Peyer's patch (tissue), 4 donors: ENCODE measurements at places on chromosomes 16 and 17.

DNA sequence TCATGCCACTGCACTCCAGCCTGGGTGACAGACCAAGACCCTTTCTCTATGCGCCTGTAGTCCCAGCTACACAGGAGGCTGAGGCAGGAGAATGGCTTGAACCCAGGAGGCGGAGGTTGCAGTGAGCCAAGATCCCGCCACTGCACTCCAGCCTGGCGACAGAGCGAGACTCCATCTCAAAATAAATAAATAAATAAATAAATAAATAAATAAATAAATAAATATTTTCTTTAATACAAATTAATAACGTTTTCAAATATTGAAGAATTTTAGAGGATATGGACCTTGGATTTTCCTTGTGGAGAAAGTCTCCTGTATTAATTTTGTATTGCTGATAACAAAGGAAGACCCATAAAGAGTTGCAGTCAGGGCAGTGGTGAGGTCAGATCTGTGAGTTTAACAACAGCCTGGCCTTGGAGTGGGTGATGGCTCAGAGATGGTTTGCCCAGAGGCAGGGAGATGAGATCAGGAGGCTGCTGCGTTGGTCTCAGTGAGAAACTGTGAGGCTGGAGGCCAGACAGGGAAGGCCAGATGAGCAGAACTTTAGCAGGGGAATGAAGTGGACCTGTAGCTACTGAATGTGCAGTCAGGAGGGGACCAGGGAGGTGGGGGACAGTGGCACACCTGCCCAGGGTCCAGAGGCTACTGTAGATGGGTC lies 4.4 kb upstream of the ASGR1 start:
- H3K27me3 ChIP-seq = no peaks in the 10 kb centered on the region
- H3K36me3 ChIP-seq = no peaks in the 10 kb centered on the region
- DNase-seq = no peak
- no peak overlapping the region for H3K4me3 ChIP-seq

DNA sequence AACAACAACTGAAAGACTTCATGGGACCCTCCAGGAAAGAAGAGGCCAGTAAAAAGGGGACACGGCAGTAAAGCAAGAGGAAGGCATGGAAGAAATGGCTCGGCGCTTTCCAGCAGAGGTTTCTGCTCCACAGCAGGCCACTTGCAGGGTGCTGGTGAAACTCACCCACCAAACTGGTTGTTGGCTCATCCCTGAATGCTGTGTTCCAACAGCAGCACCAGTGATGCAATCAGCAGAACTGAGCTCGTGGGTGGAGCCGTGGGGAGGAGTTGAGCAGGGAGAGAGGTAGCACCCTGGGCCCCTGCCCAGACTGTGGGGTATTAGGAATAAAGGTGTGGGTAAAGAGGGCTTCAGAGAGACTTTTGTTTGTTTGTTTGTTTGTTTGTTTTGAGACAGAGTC lies 62.8 kb upstream of the ADCY9 start:
- H3K4me3 ChIP-seq = no peak overlapping the region
- H3K27ac ChIP-seq = no peak overlapping the region
- H3K4me1 ChIP-seq = peaks cover 5% of the 10 kb centered on the region
- H3K36me3 ChIP-seq = no peaks in the 10 kb centered on the region

GRCh38 chr17:81460856-81461460 lies 51.6 kb downstream of the ACTG1 start:
- H3K27me3 ChIP-seq = no peaks in the 10 kb centered on the region
- no peak overlapping the region for H3K27ac ChIP-seq
- no peak for DNase-seq
- peaks cover 48% of the 10 kb centered on the region for H3K36me3 ChIP-seq
- no peaks in the 10 kb centered on the region for H3K4me1 ChIP-seq

DNA sequence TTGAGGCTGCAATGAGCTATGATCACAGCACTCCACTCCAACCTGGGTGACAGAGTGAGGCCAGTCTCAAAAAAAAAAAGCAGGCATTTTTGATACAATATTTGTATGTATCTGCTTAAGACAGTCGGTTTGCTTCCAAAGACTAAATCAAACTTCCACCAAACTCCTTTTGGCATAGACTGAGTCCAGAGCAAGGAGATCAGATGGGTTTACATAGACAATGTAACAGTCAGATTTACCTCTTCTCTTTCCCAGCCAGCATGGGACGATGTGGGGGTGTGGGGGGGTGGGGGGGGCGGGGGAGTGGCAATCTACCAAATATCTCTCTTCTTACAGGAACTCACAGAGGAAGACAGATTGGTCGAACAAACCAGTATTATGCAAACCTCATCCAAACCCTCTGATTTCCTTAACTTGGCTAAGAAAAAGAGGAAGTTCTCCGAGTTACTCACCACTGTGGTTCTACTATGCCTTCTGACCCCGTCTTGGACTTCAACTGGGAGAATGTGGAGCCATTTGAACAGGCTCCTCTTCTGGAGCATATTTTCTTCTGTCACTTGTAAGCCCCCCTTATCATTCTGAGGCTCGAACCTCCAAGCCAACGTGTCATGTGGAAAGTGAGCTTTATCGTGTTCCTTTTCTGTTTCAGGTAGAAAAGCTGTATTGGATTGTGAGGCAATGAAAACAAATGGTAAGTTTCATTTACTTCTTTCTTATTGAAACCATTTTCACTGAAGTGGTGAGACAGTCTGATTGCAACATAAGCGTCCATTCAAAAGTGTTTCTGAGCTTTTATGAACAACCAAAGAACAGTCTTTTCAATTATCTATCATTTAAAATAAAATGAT lies at the start of gene MILR1:
Gene MILR1 (plus strand): TSS at position 451 of the 848 bp plus-strand sequence. CDS start 54 bp downstream, at position 505.
- no peak within 1 kb of the TSS for H3K4me3 ChIP-seq
- no peaks in the 10 kb centered on the region for H3K36me3 ChIP-seq
- peak within 1 kb of the TSS; percentile 63 for H3K27ac ChIP-seq
- H3K4me1 ChIP-seq = no peaks in the 10 kb centered on the region

GRCh38 chr17:44247876-44248736 lies 19.8 kb downstream of the SLC4A1 start:
- peaks cover 20% of the 10 kb centered on the region for H3K4me1 ChIP-seq
- H3K36me3 ChIP-seq = no peaks in the 10 kb centered on the region
- no peak overlapping the region for H3K4me3 ChIP-seq
- H3K27me3 ChIP-seq = no peaks in the 10 kb centered on the region
- H3K27ac ChIP-seq = no peak overlapping the region

DNA sequence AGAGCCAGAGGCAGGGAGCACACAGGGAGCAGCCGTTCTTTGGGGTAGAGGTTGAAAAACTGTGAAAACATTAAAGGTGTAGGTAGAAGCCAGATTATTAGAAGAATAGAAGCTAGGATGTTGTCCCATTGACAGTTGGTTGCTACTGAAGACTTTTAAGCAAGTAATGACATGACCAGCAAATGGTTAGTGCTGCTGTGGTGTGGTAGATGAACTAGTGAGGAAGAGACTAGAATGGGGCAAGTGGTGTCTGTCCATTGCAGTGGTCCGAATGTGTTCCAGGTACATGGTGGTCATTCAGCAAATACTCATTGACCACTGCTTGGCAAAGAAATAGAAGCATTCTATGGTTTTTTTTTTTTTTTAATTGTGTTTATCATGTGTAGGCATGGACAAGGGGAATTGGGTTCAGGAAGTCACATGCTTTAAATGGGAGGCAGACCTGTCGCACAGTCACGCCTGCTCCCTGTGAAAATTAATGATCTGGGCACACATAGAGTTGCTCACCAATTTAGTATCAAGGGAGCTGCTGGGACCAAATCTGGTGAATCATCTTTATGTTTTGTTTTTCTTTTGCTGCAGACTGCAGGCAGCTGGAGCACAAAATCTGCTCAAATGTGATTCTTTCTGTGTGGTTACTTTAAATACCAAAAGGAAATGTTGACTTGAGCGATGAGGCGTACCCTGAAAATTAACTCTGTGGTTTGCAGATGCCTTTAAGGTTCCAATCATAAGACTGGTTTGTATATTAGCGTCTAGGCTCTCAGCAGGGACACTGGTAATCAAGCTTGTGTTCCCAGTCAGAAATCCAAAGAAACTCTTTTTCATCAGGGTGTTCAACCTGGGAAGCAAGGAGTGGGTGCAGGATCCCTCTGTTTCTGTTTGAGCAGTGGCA lies 30.7 kb downstream of the YPEL2 start:
- no peaks in the 10 kb centered on the region for H3K27me3 ChIP-seq
- peaks cover 14% of the 10 kb centered on the region for H3K36me3 ChIP-seq
- peak overlapping the region; percentile 66 for H3K27ac ChIP-seq
- no peak for DNase-seq
- no peak overlapping the region for H3K4me3 ChIP-seq

DNA sequence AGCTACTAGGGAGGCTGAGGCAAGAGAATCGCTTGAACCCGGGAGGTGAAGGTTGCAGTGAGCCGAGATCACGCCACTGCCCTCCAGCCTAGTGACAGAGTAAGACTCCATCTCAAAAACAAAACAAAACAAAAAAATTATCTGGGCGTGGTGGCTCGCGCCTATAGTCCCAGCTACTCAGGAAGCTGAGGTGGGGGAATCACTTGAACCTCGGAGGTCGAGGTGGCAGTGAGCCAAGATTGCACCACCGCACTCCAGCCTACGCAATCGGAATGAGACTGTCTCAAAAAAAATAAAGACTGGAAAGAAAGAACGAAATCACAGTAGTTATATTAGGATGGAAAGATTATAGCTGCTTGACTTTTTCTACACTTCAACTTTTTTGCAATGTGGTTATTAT lies 18.9 kb downstream of the COG1 start:
- H3K4me1 ChIP-seq = no peaks in the 10 kb centered on the region
- H3K27me3 ChIP-seq = no peaks in the 10 kb centered on the region
- H3K36me3 ChIP-seq = no peaks in the 10 kb centered on the region
- H3K4me3 ChIP-seq = no peak overlapping the region
- no peak for DNase-seq
- H3K27ac ChIP-seq = no peak overlapping the region

DNA sequence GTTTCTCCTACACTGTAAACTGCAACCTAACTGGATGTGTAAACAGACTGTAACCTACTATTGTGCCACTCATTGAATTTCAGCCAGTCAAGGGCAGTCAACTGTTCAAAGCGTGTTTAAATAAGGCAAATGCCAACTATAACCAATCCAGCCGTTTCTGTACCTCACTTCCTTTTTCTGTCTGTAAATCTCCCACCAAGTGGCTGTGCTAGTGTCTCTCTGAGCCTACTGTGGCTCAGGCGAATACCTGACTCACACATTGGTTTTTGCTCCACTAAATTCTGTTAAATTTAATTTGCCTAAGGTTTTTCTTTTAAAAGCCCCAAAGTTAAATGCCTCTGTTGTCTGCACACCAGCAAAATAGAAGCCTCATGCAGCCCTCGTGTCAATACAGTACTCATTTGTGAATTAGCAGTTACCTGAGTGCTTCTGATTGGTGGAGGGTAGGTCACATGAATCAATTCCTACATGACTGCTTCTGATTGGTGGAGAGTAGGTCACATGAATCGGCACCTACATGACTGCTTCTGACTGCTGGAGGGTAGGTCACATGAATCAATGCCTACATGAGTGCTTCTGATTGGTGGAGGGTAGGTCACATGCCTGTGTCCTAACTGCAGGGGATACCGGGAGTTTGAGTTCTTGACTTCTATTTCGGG lies 31.1 kb upstream of the CCR7 start:
- peaks cover 8% of the 10 kb centered on the region for H3K4me1 ChIP-seq
- DNase-seq = no peak
- H3K4me3 ChIP-seq = no peak overlapping the region
- no peaks in the 10 kb centered on the region for H3K27me3 ChIP-seq
- H3K27ac ChIP-seq = peak overlapping the region; percentile 83

- H3K27ac ChIP-seq = peak overlapping the region; percentile 12
- no peaks in the 10 kb centered on the region for H3K27me3 ChIP-seq
- H3K4me3 ChIP-seq = no peak overlapping the region
- DNase-seq = no peak
These were observed 54.8 kb downstream of the VMP1 start for GRCh38 chr17:59762049-59762823.

DNA sequence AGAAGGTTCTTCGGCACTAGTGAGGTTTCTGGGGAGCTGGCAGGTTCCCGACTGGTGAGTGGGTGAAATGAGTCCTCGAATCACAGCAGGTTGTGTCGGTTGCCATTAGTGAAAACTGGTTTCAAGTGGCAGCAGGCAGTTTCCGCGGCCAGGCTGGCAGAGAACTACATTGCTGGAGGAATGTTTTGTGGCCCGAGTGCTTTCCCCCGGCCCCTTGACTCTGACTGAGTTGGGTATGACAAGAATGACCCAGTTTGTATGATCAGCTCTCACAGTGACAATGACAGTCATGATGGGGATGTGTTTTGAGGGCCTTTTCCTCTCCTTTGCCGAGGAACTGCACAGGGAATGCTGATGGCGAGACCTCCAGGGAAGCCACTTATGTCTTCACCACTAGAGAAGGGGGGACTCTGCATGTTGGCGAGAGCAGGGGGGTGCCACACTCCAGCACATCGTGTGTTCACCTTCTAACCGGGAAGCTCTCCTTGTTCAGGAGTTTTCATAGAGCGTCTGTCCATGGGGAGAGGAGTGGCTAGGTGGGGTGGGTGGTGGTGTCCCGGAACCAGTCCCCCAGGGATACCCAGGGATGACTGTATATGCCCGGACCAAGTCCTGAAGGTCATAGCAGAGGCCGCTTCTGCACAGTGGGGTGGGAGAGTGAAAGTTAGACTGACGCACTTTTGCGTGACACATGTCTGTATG lies 206.0 kb upstream of the CHMP6 start:
- H3K27me3 ChIP-seq = no peaks in the 10 kb centered on the region
- no peak overlapping the region for H3K27ac ChIP-seq
- no peak overlapping the region for H3K4me3 ChIP-seq
- DNase-seq = no peak

GRCh38 chr17:78272181-78272913 lies 40.9 kb downstream of the TMEM235 start:
- peak; percentile 74 for DNase-seq
- H3K27me3 ChIP-seq = no peaks in the 10 kb centered on the region
- no peak overlapping the region for H3K4me3 ChIP-seq
- H3K36me3 ChIP-seq = no peaks in the 10 kb centered on the region
- peak overlapping the region; percentile 27 for H3K27ac ChIP-seq

- H3K4me1 ChIP-seq = no peaks in the 10 kb centered on the region
- H3K27me3 ChIP-seq = no peaks in the 10 kb centered on the region
- peak; percentile 47 for DNase-seq
- H3K27ac ChIP-seq = no peak overlapping the region
These were observed 336.2 kb downstream of the XYLT1 start for GRCh38 chr16:17134586-17134985.
